ENCODE measurements at places on chromosomes 11 and 22. TPM values are rescaled to one million over a fixed set of nuclear protein-coding genes. Genes with fewer than 3 reads are reported as not detected.

Gene CARD18
- total RNA-seq: not detected

- DNase-seq: no peak
These were observed 10.5 kb downstream of the AP2A2 start for GRCh38 chr11:936199-936598.

DNA sequence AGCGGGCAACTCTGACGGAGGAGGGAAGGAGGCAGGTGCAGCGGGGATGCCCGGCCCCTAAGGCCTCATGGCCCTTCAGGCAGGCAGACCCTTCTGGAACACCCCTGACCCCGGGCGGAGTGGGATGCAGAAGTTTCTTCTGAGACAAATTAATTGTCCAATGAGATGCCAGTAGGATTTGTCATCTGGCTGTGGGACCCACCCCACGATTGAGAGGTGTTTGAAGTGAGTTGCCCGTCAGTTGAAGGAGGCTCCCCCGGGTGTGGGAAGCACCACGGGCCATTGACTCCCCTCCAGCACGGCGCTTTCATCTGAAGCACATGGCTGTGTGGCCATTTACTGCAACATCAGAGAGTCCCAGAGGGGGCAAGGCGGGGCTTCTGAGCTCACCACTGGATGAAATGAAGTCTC lies 527.8 kb downstream of the BRD1 start:
- DNase-seq: no peak

Gene KCNK7
- 2.3 TPM for total RNA-seq

DNA sequence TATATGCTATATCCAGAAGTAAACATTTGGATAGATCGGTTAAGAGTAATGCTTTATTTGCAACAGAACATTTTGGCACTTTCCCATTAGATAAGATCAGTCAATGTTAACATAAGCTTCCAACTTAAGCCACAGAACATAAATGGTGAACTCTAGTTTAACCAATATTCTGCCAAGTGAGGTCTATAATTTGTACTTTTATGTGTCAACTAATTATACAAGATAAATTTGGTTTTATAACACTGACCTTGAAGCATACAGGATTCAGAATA lies 23.5 kb upstream of the BLID start:
- DNase-seq: no peak

DNA sequence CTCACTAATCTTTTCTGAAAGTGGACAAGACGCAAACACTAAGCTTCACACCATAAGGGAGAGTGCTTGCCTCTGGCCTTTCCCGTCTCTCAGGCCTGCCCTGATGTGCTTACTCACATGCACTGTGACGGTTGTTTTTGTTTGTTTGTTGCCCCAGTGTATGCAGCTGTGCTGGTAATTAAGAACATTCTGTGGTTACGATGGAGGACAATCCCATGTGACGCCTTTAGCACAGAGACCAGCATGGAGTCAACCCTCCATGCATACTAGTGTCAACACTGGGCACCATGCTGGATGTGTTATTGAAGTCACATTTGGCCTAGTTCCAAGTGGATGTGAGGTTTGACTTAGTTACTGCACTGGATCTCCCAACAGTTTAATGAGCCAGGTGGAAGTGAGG lies 27.8 kb upstream of the CDON start:
- DNase-seq: no peak

Gene TAF6L
- total RNA-seq: 70.9 TPM

DNA sequence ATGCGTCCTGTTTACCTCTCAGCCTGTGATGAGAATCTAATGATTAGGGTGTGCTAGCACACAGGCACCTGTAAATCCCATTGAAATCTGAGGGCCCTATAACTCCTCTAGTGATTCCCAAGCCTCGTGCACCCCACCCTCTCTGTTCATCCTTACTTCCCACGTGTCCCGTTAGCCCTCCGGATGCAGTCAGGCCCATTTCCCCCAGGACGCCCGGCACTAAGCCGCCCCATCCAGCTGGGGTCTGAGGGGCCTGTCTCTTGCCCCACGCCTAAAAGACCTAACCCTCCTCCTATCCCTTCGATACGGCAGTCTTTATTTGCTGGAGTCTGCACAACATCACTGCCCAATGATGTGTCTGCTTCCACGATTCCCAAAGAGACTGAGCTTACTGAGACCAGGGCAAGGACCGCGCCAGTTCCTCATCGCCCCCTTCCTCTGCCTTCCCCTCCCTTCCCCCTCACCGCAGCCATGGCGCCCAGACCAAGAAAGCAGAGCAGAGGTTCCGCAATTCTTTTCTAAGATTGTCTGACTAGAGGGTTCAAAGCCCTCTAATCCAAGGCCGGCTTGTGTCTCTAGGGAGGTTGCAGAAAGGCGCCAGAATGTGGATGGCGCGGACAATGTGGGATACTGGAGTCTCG lies 1.1 kb upstream of the FADS2 start:
- no peak for DNase-seq

DNA sequence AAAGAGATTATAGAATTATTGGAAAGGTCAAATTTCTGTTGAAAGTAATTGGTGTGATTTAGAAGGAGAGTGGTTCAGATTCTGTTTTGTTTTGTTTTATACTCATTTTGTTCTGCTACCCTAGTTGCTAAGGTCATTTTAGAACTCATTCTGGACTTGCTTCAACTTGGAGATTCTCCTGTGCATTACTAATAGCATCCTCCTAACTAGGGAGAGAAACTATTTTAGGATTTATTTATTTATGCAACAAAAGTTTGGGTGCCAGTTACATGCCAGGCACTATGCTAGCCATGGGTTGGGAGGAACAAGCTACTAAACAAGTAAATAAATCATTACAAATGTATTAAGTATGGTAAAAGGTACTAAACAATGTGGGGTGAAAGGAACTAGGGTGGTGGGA lies 84.0 kb downstream of the YAP1 start:
- DNase-seq: no peak

DNA sequence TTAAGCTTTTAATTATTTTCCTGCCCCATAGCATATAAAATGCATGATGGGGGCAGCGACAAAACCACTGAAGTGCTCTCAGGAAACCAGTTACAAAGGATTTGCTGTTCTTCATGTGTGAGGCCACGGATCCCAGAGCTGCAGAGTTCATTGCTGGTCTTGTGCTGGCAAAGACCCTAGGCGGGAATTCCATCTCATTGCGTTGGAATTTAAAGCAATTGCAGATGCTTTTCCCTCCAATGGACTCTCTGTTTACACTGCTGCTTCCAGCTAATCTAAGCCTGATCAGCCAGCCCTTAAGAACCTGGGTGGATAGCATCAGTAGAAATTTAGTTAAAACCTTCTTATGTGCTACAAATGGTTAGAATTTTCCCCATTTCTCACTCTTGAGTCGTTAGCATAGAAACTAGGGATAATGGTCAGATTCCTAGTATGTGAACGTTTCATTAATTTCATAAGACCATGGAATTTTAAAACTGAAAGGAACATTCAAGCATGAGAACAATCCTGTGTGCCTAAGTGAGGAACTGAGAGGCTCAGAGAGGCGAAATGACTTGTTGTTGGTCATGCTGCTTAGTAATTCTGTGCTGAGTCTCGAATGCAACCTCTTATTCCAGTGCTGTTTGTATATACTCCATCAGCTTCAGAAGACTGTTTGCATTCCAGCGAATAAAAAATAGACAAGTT lies 36.1 kb upstream of the ADSL start:
- no peak for DNase-seq

DNA sequence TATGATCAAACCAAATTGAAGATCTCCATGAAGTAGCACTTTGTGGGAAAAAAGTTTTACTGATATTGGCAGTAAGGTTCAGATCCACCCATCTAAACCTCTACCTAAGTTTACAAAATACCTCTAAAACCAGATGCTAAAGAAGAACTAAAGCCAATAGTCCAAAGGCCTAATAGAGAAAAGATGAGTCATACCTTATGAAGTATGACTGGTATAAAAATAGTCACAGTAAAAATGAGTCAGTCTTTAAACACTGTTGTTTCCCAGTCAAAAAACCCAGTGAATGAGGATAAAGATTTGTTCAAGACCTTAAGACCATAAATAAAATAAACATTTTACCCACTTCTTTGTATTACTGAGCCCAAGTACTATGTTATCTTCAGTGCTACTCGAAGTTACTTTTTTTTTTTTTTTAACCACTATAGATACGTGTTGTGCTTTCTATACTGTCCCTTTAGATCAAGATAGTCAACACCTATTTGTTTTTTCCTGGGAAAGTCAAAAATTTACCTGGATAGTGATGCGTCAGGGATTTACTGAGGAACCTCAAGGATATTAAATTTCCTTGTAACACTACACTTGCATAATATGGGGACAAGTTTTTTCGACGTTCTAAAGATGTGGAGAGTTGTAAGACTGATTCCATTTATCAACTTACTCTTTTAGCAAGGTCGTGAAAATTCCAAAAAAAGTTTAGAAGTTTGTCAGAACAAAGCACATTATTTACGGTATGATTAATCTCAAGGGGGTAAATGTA lies 87.3 kb downstream of the CCDC73 start:
- peak; percentile 37 for DNase-seq

DNA sequence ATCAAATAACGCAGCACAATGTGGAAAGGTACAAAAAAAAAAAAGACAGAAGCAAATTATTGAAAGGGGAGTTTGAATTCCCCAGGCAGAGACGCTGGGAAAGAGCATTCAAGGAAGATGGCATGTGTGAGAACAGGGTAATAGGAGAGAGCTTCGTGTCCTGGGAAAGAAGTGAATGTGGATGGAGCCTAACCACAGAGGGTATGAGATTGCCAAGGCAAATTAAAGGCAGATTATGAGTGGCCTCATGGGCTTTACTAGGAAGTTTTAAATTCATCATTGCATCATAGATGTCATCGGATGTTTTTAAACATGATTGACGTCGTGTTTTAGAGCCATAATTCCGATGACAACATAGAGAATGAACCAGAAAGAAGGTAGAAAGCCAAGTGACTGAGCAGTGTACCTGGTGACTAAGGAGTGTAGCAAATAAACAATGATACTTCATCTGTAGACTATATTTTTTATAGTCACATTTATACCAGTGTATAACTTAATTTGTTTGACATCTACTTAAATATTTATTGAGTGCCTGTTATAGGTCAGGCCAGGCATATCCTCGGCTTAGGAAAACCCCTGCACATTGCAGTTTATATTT lies 151.4 kb downstream of the MSANTD4 start:
- DNase-seq: no peak

DNA sequence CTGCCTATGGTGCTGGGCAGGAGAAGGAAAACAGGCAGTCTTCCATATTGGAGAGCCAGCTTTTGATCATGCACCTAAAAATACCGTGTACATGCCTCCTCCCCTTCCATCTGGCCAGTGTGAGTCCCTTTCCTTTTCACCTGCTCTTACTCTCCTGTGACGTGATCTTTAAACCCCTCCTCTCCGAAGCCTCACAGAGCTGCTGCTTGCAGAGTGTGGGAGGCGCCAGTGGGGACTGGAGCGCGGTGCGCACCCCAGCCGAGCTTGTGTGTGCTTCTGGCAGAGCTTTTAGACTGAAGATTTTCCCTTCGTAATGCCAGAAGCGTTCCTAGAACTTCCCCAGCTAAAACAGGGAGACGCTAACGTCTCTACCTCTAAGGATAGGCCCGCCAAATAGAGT lies 29.8 kb downstream of the MUC6 start:
- DNase-seq: no peak

Gene AIFM3
- total RNA-seq: not detected

Gene INS
- total RNA-seq: not detected

Gene NPAS4
- not detected for total RNA-seq

Gene CDHR5
- not detected for total RNA-seq

Gene SCGB2A2
- not detected for total RNA-seq

DNA sequence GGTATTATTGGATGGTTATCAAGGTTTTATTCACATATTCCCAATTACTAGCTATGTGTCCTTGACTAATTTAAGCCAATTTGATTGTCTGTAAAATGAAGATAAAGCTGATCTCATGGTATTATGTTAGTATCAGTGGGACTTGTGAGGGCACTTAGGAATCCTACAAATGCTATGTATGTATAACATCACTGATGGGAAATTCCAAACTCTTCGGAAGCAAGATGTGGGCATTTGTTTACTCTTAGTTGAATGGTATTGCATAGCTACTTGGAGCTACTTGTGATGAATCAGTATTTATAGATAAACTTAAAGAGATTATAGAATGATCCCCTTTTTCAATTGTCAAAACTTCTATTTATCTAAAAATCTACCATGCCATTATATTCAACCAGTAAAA lies 239.9 kb downstream of the CNTN5 start:
- DNase-seq: no peak

GRCh38 chr11:68373815-68374501 lies 61.6 kb downstream of the LRP5 start:
- DNase-seq: peak; percentile 61

Gene ANO1
- 0.59 TPM for total RNA-seq

DNA sequence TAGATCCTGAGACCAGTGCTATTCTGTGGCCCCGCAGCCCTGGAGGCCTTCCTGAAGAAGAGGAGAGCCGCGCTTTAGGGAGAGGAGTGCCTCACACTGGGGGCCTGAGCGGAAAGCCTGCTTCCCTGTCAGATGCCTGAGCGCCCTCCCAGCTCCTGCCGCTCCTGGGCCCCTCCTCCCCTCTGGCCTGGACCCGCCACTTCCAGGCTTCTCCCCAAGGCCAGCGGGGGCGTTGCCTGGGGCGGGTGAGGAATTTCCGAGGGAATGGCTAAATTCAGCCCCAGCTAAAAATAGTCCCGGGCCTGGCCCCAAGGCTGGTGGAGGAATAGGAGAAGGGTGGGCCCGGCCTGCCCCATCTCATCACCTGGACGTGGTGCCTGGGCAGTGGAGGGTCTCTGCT lies 15.4 kb downstream of the ARHGEF17 start:
- DNase-seq: no peak

Gene TSPAN32
- not detected for total RNA-seq

- no peak for DNase-seq
These were observed 607 bp upstream of the ROBO4 start for GRCh38 chr11:124898263-124898680.

Gene USH1C
- total RNA-seq: not detected

DNA sequence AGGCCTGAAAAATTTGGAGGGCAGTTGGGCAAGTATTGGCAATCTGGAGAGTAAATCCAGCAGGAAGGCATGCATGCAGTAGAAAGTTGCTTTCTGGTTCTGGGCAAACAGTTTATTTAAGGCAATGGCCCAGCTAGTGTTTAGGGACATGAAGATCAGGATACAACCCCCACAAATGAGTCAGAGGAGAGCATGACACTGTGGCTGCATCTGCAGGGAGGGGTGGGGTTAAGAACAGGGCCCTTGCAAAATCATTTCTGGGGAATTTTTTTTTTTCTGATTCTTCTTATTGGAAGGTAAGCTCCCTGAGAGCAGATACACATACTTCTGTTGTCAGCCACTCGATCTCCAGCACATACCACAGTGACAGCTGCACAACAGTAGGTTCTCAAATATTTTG lies 61.1 kb downstream of the FDX1 start:
- DNase-seq: no peak
